ENCODE measurements at places on chromosomes 6 and 20.
A peak's percentile ranks its signal among the peaks of the same experiment; 100 is the strongest.

GRCh38 chr6:20113649-20114224, 98.5 kb downstream of the MBOAT1 start:
- no peak for DNase-seq

DNA sequence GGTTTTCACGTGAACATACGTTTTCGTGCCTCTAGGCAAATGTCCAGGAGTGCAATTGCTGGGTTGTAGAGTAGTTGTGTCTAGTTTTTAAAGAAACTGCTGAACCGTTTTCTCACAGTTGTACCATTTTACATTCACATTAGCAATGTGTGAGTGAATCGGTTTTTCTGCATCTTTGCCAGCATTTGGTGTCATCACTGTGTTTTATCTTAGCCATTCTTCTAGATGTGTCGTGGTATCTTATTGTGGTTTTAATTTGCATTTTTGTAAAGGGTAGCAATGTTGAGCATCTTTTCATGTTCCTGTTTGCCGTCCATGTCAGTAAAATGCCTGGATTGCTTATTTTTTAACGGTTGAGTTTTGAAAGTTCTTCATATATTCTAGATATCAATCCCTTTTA, 10.2 kb downstream of the DOK5 start:
- no peak for DNase-seq

GRCh38 chr6:79079561-79080041, 1.5 kb upstream of the PHIP start:
- peak; percentile 23 for DNase-seq

DNA sequence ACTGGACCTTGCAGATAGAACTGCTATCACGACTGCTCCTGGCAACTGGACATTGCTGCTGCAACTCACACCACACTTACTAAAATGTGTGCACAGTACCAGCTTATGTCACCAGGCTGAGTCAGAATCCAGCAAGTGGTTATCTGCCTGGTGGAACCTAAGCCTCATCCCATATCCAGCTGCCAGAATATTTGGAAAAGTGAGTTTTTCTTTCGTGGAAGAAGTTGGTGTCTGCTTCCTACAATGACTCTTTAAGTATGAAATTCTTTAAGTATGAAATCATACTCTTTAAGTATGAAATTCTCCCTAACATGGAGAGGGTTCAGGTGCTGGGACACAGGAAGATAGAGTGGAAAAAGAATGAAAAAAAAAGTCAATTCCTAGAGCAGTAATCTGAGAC, 16.4 kb upstream of the POLR1H start:
- no peak for DNase-seq

DNA sequence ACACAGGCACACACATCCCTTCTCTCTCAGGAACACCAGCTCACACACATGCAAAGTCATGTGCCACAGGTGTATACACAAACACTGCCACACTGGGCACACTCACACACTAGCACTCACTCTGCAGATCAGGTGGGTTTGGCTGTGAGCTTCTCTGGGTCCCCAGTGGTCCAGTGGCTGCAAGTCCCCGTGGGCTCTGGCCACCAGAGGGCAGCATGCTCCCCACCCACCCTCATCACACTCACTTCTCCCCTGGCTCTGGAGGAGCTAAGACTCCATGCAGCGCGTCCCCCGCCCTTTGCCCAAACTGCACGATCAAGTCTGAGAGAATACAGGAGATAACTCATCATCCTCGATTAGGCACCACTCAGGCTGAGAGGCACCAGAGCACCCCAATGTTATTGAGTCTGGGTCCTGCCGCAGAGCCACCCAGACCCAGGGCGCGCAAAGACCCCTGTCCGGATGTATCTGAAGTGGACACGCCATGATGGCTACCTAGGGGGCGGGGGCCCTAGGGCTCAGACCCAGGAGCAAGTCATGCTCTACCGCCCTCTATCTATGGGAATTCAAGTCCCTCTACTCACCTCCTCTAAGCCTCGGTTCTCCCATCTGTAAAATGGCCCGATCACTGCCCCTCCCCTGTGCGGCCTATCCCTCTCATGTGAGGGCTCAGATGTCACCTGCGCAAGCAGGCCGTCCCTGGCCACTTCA, 90.5 kb downstream of the GRM4 start:
- peak; percentile 32 for DNase-seq

DNA sequence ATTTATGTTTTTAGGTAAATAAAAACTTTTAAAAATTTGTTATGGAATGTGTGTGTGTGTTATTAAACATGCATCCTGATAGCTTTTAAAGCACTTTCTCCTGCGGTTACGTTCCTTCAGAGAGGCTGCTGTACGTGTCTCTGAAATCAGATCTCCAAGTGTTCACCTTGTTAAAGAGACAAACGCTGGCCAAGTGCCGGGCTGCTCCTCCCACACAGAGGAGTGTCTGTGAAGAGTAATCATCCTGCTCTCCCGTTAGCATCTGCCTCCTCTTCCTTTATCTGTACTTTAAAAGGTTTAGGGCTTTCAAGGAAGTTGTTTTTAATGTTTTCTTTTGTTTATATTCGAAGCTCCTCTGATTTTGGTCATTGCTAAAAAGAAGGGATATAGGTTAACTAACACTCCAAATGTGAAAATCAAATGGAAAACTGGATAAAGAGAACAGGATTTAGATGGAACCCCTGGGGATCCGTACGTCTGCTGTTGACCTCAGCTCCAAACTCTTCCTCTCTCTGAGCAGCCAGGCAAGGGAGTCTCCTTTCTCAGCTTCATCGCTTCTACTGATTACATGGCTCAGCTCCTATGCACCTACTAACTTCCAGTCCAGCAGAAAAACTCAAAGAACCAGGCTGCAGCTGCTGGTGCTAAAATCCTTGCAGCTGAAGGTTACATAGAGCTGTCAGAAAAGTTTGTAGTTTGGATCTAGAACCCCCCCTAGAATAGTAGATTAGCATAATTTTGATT, 20.0 kb downstream of the IRF4 start:
- no peak for DNase-seq

DNA sequence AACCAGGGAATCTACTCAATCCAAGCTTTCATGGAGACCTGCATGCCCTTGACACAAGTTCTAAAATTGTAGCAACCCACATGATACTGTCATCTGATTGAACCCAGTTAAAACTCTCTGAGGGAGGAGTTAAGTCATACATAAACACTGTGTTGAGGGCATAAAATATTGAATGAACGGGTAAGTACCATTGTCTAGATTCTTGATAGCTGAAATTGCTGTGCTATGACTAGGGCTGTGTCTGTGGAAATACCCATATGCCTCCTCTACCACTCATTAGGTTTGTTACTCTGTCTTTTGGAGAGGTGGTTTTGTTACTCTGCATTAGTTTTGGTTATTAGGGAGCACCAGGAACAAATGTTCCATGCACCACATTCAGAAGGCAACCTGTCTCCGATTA, 7.6 kb downstream of the ENPP4 start:
- no peak for DNase-seq

DNA sequence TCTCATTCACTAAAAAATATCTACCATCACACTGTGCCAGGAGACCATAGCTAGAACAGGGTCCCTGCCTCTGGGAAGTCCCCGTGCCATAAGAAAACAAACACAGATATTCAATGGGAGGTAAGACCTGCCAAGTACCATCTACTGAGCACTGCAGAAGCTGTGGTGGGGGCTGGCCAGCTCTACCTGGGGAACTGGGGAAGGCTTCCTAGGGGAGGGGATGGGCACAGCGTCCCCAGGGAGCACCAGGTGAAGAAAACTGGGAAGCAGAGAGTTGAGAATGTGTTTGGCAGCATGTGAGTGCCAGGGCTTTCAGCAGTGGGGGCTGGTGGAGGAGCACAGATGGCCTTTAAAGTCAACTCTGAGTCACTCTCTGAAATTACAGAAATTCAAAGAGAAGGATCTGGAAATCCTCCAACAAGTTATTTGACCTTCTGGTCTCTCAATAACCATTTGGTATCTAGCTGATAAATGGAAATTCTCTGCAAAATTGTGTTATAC, 85.2 kb downstream of the SHLD1 start:
- no peak for DNase-seq

DNA sequence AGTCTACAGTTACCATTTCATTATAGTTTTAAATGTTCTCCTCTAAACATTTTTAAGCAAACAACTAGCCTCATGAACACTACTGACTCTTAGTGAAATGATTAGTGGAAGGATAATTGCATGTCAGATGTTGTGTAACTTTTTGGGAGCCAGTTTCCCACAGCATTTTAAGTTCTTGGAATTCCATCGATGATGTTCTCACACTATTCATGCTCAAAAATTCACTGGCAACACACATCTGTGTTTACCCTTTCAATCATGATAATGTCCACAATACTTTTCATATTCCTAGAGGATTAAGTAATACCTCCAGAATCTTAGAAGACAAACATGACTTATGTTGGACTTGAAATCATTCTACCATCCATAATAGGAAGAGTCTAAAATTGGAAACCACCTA, 678.1 kb upstream of the ID4 start:
- no peak for DNase-seq

DNA sequence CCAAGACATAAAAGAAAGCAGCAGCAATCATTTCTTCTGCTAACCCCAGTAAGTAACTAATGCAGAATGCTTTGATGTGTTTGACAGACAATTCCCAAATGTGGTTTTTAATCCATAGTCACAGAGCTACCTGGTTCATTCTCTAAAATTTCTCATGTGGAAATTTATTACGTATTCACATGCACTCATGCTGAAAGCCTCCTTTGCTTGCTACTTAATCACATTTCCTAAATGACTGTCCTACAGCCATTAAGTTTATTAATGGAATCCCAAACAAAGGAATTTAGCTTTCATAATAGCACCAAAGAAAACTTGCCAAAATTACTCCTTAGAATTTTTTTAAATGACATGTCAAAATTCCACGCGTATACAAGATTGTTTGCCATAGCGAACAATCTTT, 68.6 kb upstream of the MCHR2 start:
- no peak for DNase-seq

GRCh38 chr20:34472246-34472925, 43.8 kb upstream of the DYNLRB1 start:
- peak; percentile 35 for DNase-seq

DNA sequence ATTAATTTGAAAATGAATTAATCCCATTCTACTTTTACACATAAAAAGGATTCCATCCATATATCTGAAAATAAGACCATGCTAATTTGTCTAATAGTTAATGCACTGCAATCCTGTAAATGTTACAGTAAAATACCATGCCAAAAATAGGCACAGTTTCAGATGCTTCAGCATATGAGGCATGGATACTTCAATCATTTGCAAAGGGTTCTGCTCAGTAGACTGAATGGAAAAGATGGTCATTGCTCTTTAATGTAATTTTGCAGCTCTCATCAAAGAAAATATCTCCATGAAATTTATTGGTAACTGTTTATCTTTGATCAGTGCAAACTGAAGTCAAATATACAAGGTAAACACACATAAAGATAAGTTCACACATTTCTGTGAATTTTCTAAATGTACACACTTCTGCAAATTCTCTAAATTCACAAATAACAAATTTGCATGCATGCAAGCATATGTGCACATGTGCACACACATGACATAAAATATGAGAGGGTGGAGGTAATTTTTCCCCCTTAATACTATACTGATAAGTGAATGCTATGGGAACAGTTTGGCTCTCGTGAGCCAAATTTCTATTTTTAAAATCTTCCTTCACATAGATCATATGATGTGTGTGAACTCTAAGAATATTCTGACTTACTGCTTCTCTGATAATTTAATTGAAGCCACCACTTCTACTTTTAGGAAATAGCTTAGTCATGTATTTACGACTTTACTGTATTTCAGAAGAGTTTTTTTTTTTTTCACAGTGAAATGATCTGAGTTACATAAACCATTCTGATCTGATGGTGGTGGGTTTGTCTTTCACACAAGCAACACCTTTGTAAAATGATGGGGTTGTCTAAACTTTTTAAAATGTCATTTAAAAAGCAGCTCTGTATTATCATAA, 996.8 kb upstream of the CITED2 start:
- DNase-seq = no peak

DNA sequence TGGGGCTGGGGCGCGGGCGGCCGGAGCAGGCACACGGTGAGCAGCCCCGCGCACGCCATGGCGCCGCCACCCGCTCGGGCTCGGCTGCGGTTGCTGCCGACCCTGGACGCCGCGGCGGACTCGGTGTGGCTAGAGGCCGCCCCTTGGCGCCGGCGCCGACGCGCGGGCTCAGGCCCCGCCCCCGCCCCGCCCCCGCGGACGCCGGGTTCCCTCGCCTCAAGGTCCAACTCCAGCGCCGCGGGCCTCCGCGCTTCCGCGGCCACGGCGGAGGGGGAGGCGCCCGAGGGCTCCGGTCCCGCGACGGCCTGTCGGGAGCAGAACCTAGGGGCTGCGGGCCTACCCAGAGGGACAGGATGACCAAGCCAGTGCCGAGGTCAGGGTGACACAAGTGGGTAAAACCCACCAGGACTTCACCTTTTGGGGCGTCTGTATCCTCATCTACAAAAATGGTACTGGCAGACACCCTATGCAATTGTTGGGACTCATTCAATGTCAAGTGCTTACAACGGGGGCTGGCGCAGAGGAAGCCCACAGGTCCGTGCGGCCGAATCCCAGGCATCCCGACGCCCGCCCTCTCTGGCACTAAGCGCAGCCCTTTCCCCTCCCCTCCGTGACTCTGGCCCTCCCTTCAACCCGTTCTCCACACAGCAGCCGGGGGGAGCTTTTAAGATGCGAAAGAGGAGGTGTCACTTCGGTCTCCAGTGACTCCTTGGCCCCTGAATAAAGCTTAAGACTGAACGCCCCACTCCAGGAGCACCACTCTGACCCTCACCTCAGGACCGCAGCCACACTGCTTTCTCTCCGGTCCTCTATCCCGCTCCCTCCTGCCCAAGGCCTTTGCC, at the start of gene NECAB3:
Gene NECAB3 (minus strand): TSS at position 135 of the 842 bp plus-strand sequence. CDS start 76 bp downstream, at position 59.
- peak; percentile 85 for DNase-seq

DNA sequence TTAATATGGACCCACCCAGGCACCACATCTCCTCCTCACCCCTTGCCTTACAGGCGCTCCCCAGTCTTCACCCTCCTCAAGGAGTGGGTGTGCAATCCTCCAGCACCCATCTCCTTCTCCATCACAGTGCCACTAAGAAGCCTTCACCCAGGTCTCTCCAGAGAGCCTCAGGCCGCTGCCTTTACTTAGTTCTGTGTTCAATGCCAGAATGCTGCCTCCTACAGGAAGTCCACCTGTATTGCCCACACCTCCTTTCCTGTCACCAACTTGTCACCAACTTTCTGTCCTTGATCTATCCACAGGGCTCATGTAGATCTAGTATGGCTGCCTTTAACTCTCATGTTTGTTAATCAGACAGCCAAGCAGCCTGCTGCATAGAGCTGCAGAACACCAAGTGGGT, 586 bp upstream of the LST1 start:
- DNase-seq = no peak

- DNase-seq = peak; percentile 50
Observed at GRCh38 chr20:44747166-44748004, 1.7 kb downstream of the KCNK15 start.

DNA sequence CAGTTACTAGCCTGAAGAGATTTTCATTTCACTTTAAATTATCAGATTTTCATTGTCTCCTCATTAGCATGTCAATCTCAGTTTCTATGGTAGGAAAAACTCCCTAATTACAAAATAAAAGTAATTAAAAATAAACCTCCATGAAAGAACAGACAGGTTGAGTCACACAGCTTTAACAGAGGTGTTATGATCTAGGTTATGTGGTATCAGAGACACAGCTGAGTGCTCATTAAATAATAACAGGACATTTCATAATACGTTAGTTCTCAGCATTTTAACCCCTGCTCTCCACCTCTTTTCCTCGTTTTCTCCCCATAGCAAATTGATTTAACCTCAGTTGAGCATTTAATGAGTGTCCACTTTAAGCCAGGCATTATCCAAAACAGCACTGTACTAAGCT, 21.9 kb downstream of the TPBG start:
- no peak for DNase-seq

All from hindlimb muscle (tissue), 1 donor.